ENCODE measurements at places on chromosomes 7 and 10.

- no peak for DNase-seq
These were observed 151.9 kb downstream of the ZMYND11 start for GRCh38 chr10:287026-287709.

DNA sequence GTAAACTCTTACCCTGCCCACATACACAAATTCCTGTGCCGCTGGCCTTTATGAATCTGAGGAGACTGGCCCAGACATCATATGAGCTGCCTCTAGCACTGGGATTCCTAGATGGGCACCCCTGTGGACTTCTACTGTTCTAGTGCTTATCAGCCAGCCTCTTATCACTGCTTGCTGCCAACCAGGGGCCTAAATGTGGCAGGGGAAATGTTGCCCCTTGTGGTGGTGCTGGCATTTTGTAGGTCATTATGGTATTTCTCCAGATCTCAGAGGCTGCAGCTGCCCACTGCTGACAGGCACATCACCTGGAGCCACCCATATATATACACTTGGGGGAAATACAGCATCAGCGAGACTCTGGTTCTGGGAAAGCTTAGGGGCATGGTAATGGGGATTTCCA, 5.4 kb downstream of the SFR1 start:
- DNase-seq = peak; percentile 38

- DNase-seq = no peak
These were observed 47.2 kb downstream of the MALSU1 start for GRCh38 chr7:23346316-23346715.

GRCh38 chr7:121503039-121503438, 106.9 kb upstream of the FAM3C start:
- DNase-seq = no peak

- DNase-seq = no peak
These were observed 415.6 kb upstream of the FOXK1 start for GRCh38 chr7:4266270-4267040.

DNA sequence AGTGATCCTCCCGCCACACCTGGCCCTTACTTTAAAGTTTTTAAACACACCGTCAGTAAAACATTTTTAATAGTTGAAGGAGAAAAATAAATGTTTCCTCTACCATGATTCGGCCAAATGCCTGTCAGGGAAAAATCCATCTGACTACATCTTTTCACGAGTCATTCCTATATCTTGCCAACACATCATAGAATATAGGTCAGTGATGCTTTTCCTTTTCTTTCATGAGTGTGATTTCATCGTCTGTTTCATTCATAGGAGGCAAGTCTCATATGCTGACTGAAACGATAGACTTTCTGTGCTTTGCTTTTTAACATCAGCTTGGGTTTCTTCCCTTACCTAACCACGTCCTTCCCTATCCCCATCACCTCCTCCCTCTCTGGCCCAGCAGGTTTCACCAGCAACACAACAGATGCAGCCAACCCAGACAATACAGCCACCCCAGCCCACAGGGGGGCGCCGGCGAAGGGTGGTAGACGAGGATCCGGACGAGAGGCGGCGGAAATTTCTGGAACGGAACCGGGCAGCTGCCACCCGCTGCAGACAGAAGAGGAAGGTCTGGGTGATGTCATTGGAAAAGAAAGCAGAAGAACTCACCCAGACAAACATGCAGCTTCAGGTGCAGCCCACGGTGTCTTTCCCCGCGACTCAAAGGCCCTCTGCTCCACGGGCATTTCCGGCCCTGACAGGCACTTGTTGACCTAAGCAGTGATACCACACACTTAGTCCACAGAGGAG, 149.2 kb downstream of the TRIL start:
- peak; percentile 60 for DNase-seq

DNA sequence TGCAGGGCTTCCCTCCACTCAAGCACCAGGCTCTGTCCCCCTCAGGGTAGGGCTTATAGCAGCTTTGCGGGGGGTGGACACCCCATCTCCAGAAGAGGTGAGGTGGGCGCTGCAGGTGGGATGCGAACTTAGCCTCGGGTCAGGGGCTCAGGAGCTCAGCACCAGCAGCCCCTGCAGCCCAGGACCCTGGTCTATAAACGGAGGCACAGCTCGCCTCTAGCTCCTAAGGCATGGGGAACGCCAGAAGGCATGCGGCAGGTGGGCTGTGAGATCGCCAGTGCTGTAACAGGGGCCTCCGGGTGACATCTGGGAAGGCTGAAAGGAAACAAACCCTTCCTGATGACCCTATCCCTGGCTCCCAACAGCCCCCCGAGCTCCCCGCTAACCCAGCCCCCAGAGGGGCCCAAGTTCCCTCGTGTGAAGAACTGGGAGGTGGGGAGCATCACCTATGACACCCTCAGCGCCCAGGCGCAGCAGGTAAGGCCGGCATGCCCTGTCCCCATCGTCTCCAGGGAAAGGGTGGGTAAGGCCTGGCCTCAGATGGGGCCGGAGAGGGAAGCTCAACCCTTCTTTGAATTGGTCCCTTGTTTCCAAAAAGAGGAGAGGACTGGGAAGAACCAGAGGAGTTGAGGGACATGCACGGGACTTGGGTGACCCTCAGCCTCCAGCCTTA, 4.2 kb downstream of the NOS3 start:
- no peak for DNase-seq

GRCh38 chr7:48497521-48497920, 326.3 kb downstream of the ABCA13 start:
- no peak for DNase-seq

DNA sequence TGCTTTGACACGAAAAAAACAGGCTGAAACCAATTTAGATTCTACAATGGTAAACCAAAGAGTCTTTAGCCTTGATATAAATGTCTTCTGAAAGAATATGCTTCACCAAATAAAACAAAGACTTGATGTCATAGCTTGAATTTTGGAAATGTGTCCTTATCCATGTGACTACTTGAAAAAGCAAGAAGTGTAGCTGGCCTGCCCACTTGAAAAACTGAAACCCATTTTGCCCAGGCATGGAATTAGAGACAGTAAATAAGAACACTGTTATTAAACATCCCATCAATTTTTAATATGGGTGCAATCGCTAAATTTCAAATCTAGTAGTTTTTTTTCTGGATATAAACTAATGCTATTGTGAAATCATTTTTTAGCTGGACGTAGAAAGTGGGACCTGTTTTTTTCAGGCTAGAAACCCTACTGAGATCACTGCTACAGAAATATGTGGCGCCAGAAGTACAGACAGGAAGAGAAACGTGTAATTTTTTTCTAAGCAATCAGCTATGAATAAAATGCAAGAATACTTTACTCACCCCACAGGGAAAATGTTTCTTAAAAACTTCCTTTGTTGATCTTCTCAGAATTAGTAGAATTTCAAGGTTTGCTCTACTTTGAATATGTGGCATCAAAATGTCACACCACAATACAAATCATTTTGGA, 56.7 kb downstream of the PIP4K2A start:
- no peak for DNase-seq

GRCh38 chr7:26937939-26938623, 73.7 kb upstream of the SKAP2 start:
- DNase-seq = no peak

GRCh38 chr7:35988818-35989217, 164.2 kb upstream of the EEPD1 start:
- no peak for DNase-seq

DNA sequence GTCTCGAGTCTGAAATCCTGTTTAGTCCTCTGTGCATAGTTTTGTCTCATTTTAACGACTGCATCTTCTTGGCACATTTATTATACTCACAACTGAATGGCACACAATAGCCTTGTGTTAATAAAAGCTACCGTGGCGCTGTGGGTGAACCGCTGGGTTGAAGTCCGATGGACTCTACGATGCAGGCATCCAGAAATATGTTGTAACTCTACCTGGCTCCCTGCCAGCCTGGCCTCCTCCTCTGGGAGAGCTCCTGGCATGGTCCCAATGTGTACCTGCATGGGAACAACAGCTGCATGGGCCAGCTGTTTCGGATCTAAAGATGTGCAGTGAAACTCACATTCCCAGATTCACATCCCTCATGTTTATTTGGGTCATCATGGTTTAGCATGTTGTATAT, 3.7 kb upstream of the DPYSL4 start:
- no peak for DNase-seq

GRCh38 chr10:10977978-10978377, 39.7 kb upstream of the CELF2 start:
- no peak for DNase-seq

- DNase-seq = no peak
These were observed 50.8 kb downstream of the CAMK2B start for GRCh38 chr7:44274623-44274975.
